ENCODE measurements at places on chromosomes 4 and X. TPM values are rescaled to one million over a fixed set of nuclear protein-coding genes. Genes with fewer than 3 reads are reported as not detected.

DNA sequence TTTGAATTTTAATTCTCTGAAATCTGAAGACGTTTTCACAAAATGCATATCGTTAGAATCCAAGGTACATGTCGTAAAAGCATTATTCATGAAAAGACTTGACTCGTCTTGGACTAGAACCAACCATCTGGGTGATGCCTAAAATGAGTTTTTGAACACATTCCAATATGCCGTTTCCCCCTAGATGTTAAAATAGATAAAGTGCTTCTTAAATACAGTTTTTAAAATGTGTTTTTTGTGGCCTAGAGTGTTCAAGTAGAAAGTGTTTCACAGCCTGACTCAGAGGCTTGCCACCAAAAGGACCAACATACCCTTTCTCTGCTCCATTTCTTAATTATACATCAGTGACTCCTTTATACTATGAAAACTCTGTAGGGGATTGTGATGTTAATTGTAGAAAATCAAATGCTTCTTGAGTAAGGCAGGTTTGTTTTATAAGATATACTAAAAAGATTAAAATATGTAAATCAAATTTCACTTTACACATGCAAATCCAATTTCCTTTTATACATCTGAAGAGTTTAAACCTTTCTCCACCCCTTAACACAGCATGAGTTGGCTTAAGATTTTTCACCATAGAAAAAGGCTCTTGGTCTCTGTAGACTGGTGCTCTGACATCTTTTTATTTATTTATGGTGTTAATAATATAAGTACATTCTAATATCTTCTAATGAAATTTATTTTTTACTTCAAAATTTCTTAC, 48.4 kb downstream of the PRKG2 start:
- no peaks in the 10 kb centered on the region for H3K27me3 ChIP-seq
- peak overlapping the region; percentile 55 for H3K4me3 ChIP-seq
- DNase-seq = peak; percentile 42
- peaks cover 18% of the 10 kb centered on the region for H3K4me1 ChIP-seq
- H3K36me3 ChIP-seq = no peaks in the 10 kb centered on the region

- no peak overlapping the region for H3K27ac ChIP-seq
- H3K27me3 ChIP-seq = no peaks in the 10 kb centered on the region
- H3K4me3 ChIP-seq = no peak overlapping the region
- H3K4me1 ChIP-seq = peaks cover 5% of the 10 kb centered on the region
These were observed 126.1 kb downstream of the PTTG2 start for GRCh38 chr4:38086151-38086848.

The INTU gene
- 5.9 TPM for total RNA-seq

The DGAT2L6 gene
- not detected for total RNA-seq

DNA sequence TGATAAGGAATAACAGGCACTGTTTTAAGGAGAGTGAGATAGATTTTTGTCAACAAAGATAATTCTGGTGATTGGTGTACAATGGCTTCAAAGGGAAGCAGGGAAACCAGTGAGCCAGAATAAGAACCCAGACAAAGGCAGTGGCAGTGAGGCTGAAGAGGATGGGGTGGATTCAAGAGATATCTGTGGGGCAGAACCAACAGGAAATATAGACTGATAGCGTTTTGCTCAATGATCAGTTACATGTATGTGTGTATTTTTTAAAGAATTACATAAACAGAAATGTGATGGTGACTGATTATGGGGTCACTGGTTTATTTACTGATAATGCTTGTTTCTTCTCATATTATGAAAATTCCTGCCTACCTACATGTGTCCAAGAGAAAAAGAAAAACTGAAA, 66.4 kb downstream of the AMMECR1 start:
- no peaks in the 10 kb centered on the region for H3K36me3 ChIP-seq
- H3K4me3 ChIP-seq = no peak overlapping the region
- peaks cover 73% of the 10 kb centered on the region for H3K27me3 ChIP-seq

GRCh38 chrX:24464836-24465531, at the start of gene PDK3:
PDK3 (plus strand) TSS chrX:24465286; CDS start chrX:24465456, 170 bp downstream.
- H3K36me3 ChIP-seq = no peaks in the 10 kb centered on the region
- DNase-seq = peak; percentile 84
- peak within 1 kb of the TSS; percentile 73 for H3K4me3 ChIP-seq
- H3K27me3 ChIP-seq = peaks cover 34% of the 10 kb centered on the region

The MAGEC3 gene
- not detected for total RNA-seq

GRCh38 chr4:26468283-26468949, 21.9 kb downstream of the CCKAR start:
- H3K27me3 ChIP-seq = no peaks in the 10 kb centered on the region
- no peak for DNase-seq
- no peak overlapping the region for H3K27ac ChIP-seq
- H3K4me3 ChIP-seq = no peak overlapping the region

DNA sequence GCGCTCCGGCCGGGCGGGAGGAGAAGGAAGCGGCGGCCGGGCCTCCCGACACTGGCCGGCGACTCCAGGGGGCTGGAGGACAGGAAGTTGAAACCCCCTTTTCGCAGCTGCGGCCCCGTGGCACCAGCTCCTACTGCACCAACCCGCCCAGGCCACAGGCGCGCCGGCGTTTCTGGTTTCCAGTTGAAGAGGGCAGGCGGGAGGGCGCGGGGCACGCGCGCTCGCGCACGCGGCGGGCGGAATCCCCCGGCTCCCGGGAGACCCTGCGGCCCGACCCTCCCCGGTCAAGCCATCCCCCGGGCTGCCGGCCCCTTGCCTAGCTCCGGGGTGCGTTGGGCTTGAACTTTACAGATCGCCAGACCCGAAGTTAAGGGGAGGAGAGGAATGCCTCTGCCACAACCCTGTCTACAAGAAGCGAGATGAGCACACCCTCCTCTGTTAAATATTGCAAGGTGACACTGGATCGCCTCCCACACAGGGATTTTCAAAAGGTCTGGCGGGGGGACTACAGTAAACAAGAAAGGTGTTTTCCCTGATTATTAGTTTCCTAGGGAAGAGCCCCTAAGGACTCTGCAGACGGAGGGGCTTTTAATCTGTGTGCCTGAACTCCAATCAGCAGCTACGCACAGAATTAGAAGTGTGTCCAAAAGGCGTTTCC, 1.4 kb downstream of the ELOVL6 start:
- peaks cover 18% of the 10 kb centered on the region for H3K4me1 ChIP-seq
- peaks cover 4% of the 10 kb centered on the region for H3K36me3 ChIP-seq
- DNase-seq = peak; percentile 48

DNA sequence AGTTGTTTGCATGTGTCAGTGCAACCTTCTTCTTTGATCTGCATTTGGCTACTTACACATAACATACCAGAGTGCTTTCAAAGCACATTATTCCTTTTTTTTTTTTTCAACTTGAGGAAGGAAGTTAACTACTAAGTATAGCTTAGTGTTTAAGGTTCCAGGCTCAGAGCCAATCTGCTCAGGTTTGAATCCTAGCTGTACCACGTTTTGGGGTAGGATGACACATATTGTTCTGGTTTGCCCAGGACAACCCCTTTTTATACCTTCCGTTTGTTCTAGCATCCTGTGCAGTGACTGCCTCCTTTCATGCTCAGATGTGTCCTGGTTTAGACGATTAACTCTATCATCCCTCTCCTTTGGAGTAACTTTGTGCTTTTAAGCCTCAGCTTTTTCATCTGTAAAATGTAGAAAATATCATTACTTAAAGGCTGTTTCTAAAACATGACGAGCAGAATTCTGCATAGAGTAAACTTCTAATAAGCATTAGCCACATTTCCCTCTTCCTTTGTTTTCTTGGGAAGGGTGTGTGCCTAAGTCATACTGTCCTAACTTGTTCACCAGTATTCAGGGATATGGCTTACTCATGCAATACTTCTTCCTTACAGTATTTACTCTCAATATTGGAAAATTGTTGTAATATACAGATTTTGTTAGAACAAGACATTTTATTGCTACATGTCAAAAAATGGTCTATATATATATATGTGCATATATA, 281.3 kb downstream of the C4orf33 start:
- no peak overlapping the region for H3K27ac ChIP-seq
- no peak overlapping the region for H3K4me3 ChIP-seq
- no peaks in the 10 kb centered on the region for H3K27me3 ChIP-seq
- peaks cover 16% of the 10 kb centered on the region for H3K4me1 ChIP-seq

- no peak for DNase-seq
- H3K4me3 ChIP-seq = no peak overlapping the region
- H3K27me3 ChIP-seq = peaks cover 24% of the 10 kb centered on the region
- H3K27ac ChIP-seq = no peak overlapping the region
These were observed 126.9 kb downstream of the CPZ start for GRCh38 chr4:8719421-8719820.

GRCh38 chrX:3576886-3577501, 136.5 kb downstream of the PRKX start:
- H3K27ac ChIP-seq = no peak overlapping the region
- H3K27me3 ChIP-seq = peaks cover 31% of the 10 kb centered on the region
- peaks cover 6% of the 10 kb centered on the region for H3K4me1 ChIP-seq
- DNase-seq = no peak
- no peaks in the 10 kb centered on the region for H3K36me3 ChIP-seq

The GPR82 gene
- total RNA-seq = not detected

DNA sequence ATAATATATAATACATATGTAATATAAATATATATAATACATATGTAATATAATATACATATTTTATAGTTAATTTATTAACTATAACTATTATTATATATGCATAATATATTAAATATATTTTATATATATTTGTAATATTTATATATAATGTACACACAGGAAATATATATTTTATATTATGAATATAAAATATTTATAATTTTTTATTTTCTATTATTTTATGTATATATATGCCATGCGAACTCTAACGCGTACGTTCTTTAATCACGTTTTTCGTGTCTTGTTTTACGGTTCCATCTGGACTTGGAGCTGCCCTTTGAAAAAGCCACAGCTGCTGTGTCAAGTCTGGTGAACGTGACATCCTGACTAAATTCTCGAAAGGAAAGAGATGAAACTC, 332.1 kb downstream of the ASMT start:
- H3K36me3 ChIP-seq = no peaks in the 10 kb centered on the region
- no peak overlapping the region for H3K27ac ChIP-seq
- no peaks in the 10 kb centered on the region for H3K4me1 ChIP-seq
- no peak for DNase-seq
- no peak overlapping the region for H3K4me3 ChIP-seq
- no peaks in the 10 kb centered on the region for H3K27me3 ChIP-seq

- H3K4me1 ChIP-seq = no peaks in the 10 kb centered on the region
- no peak for DNase-seq
- no peaks in the 10 kb centered on the region for H3K36me3 ChIP-seq
These were observed 590.7 kb upstream of the PITX2 start for GRCh38 chr4:111213531-111213930.

The BMP3 gene
- total RNA-seq = not detected

DNA sequence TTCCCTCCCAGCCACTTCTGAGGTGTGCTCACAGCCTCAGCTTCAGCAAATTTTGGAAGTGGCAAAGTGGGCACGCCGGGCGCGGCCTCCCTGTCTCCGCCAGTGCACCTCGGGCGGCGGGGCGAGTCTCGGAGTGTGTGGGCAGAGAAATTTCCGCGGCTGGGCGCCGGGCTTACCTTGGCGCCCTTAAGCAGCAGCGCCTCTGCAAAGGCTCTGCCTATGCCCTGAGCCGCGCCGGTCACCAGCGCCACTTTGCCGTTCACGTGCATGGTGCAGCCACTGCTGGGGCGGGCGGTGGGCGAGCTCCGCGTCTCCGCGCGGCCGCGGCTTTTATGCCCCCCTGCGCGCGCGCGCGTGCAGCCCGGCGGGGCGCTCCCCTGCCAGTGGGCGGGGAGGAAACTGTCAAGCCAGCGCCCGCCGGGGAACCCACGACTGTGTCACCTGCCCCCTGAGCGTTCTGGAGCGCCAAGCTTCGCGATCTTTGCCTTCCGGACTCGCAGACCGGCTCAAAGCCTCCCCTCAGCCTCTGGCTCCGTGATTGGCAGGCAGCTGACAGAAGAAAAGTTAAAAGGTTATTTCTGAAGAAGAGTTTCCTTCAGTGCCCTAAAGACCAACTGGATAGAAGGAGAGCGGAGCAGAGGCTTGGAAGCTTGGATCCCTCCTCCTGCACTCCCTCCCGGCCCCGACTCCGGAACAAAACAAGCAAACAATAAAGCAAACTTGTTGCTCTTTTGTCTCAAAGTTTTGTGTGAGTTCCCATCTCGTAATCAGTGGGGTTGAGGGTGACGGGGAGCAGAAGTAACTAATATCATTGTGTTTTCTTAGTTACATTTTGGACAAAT, at the start of gene HPGD:
TSS of gene HPGD (minus strand) at position 306 of the 842 bp plus-strand sequence. CDS start at position 269, 37 bp downstream.
- H3K27ac ChIP-seq = no peak within 1 kb of the TSS
- H3K27me3 ChIP-seq = no peaks in the 10 kb centered on the region
- peaks cover 8% of the 10 kb centered on the region for H3K4me1 ChIP-seq
- peak; percentile 37 for DNase-seq
- no peaks in the 10 kb centered on the region for H3K36me3 ChIP-seq
- H3K4me3 ChIP-seq = peak within 1 kb of the TSS; percentile 88

GRCh38 chr4:95049551-95050233, 291.9 kb downstream of the BMPR1B start:
- H3K36me3 ChIP-seq = no peaks in the 10 kb centered on the region
- H3K4me3 ChIP-seq = no peak overlapping the region
- peak; percentile 12 for DNase-seq
- H3K27ac ChIP-seq = no peak overlapping the region

The PLXNB3 gene
- total RNA-seq = 13.5 TPM

The ATP1B4 gene
- not detected for total RNA-seq

- DNase-seq = no peak
- no peaks in the 10 kb centered on the region for H3K36me3 ChIP-seq
- no peaks in the 10 kb centered on the region for H3K4me1 ChIP-seq
- H3K27me3 ChIP-seq = no peaks in the 10 kb centered on the region
These were observed 1765.8 kb downstream of the PCDH7 start for GRCh38 chr4:32485956-32486355.

DNA sequence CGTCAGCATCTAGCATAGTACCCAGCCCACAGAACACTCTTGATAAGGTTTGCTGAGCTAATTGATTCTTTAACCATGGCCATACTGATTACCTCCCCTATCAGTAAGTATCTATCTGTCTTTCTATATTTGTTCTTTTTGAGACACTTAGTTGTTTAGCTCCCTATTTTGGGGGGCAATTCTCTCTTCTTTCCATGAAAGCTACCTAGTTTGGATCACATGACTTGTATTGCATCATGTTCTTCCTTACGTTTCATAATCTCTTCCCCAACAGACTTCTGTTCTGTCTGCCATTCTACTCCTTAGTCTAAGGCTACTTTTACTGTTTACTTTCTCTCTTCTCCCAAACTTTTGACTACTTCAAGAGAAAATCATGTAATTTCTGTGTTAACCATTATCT, 39.0 kb downstream of the TBC1D19 start:
- H3K36me3 ChIP-seq = peaks cover 6% of the 10 kb centered on the region
- no peak overlapping the region for H3K27ac ChIP-seq
- DNase-seq = peak; percentile 5
- no peak overlapping the region for H3K4me3 ChIP-seq

The MAGEB16 gene
- total RNA-seq = not detected

- peaks cover 31% of the 10 kb centered on the region for H3K4me1 ChIP-seq
- DNase-seq = no peak
- H3K27ac ChIP-seq = no peak overlapping the region
- H3K27me3 ChIP-seq = no peaks in the 10 kb centered on the region
- H3K4me3 ChIP-seq = no peak overlapping the region
- H3K36me3 ChIP-seq = no peaks in the 10 kb centered on the region
These were observed 123.9 kb upstream of the NAP1L5 start for GRCh38 chr4:88821522-88821921.

- no peaks in the 10 kb centered on the region for H3K27me3 ChIP-seq
- H3K27ac ChIP-seq = no peak overlapping the region
- H3K4me1 ChIP-seq = no peaks in the 10 kb centered on the region
- DNase-seq = peak; percentile 43
- H3K4me3 ChIP-seq = no peak overlapping the region
These were observed 247.9 kb upstream of the POF1B start for GRCh38 chrX:85627363-85627762.

The POU3F4 gene
- not detected for total RNA-seq

The GABRQ gene
- 0.05 TPM for total RNA-seq

- H3K27ac ChIP-seq = no peak overlapping the region
- H3K27me3 ChIP-seq = peaks cover 70% of the 10 kb centered on the region
- peaks cover 5% of the 10 kb centered on the region for H3K4me1 ChIP-seq
- no peak for DNase-seq
- no peak overlapping the region for H3K4me3 ChIP-seq
- no peaks in the 10 kb centered on the region for H3K36me3 ChIP-seq
These were observed 105.9 kb downstream of the COL4A6 start for GRCh38 chrX:108332281-108332680.

The BMX gene
- not detected for total RNA-seq

All from MCF 10A (cell line).